ENCODE measurements at places on chromosomes 11 and 22. TPM values are rescaled to one million over a fixed set of nuclear protein-coding genes. Genes with fewer than 3 reads are reported as not detected.

GRCh38 chr22:37647928-37648327, 8.5 kb downstream of the SH3BP1 start:
- no peak for DNase-seq

- DNase-seq: no peak
These were observed 3.7 kb upstream of the TMEM109 start for GRCh38 chr11:60910281-60910687.

- no peak for DNase-seq
These were observed 91.2 kb downstream of the ZBTB16 start for GRCh38 chr11:114150671-114151070.

DNA sequence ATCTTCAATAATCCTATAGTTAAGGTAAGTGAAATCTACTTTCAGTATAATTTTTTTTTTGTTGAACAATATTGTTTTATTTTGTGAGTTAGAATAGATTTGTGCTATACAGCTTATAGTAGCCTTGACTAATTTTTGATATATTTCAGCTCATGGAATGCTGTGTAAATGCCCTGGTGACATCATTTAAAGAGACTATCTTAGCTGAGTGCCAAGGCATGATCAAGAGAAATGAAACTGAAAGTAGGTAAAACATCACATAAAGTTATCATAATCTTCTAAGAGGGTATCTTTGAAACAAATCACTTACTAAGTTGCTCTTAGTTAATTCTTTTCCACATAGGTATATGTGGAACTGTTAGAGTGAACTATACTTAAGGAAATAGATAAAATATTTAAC, 51.4 kb upstream of the ACAT1 start:
- DNase-seq: peak; percentile 28

DNAJB7 gene
- total RNA-seq: not detected
